ENCODE measurements at places on chromosomes 3 and 15.

DNA sequence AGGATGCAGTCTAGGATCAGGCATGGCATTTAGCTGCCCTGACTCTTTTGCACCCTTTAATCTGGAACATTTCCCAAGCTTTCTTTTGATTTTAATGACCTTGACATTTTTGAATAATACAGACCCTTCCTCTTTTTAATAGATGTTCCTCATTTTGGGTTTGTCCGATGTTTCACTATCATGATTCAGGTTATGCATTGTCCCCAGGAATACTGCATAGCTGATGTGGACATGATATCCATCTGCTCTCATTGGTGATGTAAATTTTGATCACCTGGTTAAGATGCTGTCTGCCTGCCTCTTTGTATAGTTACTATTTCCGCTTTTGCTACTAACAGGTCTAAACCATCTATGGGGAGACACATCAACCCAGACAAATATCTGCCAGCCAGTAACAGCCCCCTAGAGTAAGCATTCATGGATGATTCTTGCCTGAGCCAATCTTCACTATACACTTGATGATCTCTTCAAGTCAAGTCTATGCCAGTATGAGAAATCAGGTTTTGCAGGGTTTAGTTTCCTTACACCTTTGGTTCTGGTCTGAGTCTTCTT, 50.6 kb upstream of the ULK4 start:
- no peak for DNase-seq

- no peak for DNase-seq
Observed at GRCh38 chr15:56248311-56248992, 4.8 kb upstream of the RFX7 start.

DNA sequence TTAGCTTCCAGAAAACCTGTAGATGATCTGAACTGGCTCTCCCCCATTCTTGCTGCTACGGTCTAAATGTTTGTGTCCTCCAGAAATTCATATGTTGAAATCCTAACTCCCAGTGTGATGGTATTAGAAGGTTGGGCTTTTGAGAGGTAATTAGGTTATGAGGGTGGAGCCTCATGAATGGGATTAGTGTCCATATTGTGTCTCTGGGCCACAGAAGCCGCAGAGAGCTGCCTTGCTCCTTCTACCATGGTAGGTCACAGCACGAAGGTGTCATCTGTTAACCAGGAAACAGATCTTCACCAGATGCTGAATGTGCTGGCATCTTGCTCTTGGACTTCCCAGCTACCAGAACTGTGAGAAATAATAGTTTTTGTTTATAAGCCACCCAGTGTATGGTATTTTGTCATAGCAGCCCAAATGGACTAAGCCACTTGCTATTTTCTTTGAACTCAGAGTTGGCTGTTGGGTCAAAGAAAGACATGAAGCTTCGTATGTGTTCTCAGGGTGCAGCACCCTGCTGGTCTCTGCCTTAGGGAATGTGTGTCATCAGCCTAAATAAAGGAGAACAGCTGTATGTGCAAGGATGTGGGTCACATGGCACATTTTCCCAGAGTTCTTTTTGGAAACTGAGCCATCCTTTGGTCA, 317.5 kb upstream of the SLCO3A1 start:
- DNase-seq: no peak

DNA sequence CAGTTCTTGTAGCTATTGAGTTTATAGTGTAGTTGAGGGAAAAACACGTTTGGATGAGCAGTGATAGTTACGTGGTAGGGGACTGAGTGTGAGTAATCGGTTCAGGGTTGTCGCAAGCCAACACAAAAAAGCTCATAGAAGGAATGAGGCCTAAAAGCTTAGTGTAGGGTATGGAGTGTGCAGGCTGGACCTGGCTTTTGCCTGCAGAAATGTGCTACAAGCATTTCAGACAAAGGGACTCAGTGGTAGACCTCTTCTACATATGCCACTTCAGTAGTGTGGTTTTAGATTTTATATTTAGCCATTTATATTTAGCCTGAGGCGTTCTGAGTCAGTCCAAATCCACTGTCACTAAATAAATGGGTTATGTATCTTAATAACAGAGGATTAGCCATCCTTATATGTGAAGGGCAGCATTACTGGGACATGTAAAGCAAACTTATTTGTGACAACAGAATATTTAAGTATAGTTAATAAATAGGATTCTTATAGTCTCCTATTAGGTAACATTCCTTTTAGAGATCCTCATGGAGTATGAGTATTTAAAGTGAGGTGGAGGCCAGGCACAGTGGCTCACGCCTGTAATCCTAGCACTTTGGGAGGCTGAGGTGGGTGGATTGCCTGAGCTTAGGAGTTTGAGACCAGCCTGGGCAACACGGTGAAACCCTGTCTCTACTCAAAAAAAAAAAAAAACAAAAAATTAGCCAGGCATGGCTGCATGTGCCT, 21.8 kb downstream of the ATP2C1 start:
- DNase-seq: no peak

DNA sequence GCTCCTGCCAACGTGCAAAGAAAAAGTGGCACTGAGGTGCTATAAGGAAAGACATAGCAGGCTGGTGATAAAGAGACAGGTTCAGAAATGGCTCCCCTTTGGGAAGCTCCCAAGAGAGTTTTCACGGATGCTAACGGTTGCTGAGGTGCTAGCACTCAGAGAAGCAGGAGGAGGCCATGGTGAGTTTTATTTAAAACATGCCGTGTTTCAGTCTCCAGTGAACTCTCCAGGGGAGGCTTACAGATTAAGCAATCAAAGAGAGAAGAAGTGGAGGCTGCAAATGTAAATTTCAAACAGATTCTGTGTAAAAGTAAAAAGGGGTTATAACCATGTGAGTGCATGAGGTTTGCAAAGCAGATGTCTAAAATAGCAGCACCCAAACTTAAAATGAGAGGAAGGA, 346.2 kb downstream of the NTRK3 start:
- DNase-seq: no peak

DNA sequence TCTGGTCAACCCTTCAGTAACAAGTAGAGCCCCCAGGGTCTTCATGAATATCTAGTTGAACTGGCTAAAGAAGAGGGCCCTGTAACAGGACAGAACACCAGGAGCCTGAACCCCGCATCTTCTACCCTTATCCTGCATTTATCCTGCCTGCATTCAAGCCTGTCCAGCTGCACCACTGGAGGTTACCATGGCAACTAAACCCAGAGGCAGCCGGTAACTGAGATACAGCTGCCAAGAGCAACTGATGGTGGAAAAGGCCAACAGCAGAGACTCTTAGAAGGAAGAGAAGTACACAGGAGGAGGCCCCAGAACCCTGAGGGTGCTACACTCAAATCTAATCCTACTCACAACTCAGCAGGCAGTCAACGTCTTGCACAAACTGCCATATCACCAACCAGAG, 3.7 kb upstream of the PRKAR2A start:
- no peak for DNase-seq

- DNase-seq: no peak
Observed at GRCh38 chr3:188360364-188360881, 206.5 kb downstream of the LPP start.

DNA sequence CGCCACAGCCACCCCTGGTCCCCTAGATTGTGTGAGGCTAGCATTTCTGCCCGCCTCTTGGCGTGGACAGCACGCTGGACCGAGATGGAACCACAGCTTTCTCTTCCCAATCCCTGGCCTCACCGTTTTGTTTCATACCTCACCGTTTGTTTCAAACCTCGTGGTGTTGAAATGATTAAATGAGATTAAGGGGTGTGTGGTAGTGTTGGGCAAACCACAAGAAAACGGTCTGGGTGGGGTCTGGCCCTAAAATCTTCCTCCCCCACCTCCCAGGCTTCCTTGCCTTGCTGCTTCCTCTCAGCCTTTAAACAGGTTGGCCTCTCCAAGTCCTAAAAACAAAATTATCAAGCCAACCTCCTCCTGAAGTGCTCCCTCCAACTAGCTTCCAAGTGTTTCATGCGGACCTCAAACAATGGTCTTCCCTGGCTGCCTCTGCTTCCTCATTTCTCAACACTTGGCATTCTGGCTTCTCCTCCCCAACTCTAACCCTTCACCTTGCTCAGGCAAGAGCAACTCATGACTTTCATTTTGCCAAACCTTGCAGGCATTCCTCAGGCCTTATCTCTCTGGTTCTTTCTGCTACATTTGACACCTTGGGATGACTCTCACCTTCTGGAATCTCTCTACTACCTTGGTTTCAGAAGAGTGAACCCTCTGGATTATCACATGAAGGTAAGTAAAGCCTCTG, 1.4 kb upstream of the ATP13A3 start:
- no peak for DNase-seq

DNA sequence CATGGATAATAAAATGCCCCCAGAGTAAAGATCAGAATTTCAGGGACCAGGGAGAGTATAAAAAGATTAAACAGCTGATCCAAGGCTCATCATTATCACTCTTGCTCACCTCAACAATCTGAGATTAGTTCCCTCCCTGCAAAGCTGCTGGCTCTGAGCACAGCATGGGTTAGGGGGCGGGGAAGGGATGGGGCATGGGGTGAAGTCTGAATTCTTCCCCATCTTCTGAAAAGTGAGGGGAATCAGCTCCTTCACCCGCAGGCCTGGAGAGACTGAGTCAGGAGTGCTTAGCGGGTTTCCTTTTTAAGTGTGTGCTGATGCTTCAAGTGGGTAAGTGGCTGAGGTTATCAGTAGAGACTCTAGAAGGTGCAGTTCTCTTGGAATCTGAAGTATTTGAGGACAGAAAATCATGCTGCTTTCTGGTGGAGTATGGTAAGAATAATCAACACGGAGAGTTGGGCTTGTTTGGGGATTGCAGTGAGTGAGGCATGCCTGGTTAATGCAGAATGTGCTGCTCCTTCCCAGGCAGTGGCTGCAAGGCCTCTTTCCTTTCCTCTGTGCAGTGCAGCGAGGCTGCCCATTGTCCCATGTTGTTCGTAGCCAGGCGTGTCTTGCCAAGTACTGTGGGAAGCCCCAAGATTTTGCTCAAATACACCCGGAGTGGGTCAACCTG, 59.2 kb upstream of the TRAK1 start:
- DNase-seq: no peak

DNA sequence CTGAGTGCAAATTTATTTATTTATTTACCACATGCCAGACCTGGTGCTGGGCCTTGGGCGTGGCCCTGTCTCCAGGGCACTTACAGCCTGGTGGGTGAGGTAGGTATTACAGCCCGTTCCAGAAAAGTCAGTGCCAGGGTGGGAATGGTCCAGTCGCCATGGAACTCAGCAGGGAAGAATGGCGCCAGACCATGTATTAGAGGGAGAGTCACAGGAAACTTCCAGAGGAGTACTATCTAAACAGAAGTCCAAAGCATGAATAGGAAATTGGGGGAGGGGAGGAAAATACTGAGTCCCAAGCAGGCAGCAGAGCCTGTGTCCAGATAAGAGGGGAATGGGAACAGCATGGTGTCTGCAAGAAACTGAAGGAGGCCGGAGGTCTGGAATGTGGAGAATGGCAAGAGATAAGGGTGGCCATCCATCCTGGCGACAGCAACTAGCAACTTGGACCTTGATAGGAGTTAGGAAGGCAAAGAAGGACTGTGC, 27.0 kb downstream of the SH3BP5 start:
- DNase-seq: no peak

GRCh38 chr3:111862415-111862814, 3.4 kb downstream of the PHLDB2 start:
- DNase-seq: no peak

- no peak for DNase-seq
Observed at GRCh38 chr3:4520033-4520816, 27.1 kb downstream of the ITPR1 start.

DNA sequence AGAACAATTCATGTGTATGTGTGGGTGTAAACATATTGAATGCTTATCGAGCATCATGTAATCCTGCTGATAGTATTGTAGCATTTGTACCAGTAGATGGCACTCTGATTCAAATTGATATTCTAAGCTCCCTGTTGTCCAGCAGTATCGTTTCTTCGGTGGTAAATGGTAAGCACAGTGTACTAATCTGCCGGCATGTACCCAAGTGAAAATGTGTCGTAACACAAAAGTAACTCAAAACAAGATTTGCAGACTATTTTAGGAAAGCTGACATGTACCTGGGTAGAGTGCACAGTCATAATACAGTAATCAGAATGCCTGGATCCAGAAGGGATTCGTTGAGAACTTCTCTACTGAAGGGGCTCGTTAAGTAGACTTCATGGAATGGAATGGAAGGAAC, 31.7 kb upstream of the MNS1 start:
- no peak for DNase-seq

DNA sequence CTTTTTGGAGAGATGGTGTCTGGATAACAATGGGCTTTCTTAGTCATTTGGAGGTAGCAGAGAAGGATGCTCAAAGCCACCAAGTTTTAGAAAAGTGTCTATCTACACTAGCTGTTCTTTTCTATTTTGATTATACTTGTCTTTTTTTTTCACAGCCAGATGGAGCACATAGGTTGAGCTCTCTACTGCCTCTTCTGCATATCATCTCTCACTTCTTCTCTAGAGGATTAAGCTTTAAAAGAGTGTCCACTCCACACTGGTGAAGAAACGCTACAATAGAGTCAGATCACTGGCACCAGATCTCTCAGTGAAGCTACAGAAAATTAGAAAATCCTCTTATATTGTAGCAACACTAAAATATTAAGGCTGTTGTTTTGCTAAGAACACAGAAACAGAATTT, 145.3 kb upstream of the MBNL1 start:
- DNase-seq: no peak

DNA sequence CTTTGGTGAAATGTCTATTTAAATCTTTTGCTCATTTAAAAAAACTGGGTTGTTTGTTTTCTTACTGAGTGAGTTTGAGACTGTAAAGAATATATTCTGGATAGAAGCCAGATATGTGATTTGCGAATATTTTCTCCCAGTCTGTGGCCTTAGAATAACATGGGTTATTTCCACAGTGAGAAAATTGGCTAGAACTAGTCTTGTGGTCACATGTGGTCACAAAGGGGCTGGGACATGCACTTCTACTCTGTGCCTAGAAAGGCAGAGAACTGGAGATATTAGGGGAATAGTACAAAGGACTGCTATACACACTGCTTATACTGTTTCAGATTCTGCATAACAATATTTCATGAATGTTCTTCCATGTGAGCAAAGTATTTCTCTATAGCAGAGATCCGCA, 79.9 kb upstream of the RGMA start:
- DNase-seq: no peak

GRCh38 chr3:141336672-141337522, 31.4 kb upstream of the ZBTB38 start:
- no peak for DNase-seq

DNA sequence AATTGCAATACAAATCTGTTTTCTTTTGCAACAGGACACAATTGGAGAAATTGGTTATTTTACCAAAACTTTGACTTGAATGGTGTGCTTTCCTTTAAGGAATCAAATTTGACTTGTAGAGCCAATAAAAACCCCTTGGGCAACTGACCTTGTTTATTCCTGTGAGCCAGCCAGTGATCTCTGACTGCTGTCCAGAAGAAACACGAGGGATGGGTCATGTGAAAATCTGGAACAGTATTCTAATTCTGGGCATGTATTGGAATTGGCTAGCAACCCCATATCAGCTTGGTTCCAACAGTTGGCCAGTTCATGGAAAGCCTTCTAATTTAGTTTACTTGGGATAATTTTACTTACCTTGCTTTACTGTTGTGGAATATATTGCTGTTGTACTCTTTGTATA, 19.1 kb upstream of the HHATL start:
- no peak for DNase-seq

GRCh38 chr3:37862903-37863815, 1.5 kb downstream of the CTDSPL start:
- no peak for DNase-seq

- DNase-seq: no peak
Observed at GRCh38 chr3:172365028-172365567, 83.2 kb downstream of the GHSR start.

GRCh38 chr3:126450744-126451143, 24.9 kb downstream of the ZXDC start:
- DNase-seq: no peak

GRCh38 chr3:117696851-117697407, 987.4 kb downstream of the TUSC7 start:
- no peak for DNase-seq

GRCh38 chr15:87736401-87736800, 520.1 kb downstream of the NTRK3 start:
- DNase-seq: no peak

Data from activated CD4-positive, alpha-beta T cell treated with anti-CD3 and anti-CD28 coated beads, Interleukin-2, amount 50 U/mL, for 1 hour (primary cell).